Activated T-helper 1 cell treated with anti-CD3 and anti-CD28 coated beads, Interleukin-2, amount 50 U/mL, for 16 hours (primary cell): ENCODE measurements at places on chromosomes 1 and 21.

- DNase-seq, result no peak
These were observed 137.3 kb downstream of the NAV1 start for GRCh38 chr1:201676197-201676596.

DNA sequence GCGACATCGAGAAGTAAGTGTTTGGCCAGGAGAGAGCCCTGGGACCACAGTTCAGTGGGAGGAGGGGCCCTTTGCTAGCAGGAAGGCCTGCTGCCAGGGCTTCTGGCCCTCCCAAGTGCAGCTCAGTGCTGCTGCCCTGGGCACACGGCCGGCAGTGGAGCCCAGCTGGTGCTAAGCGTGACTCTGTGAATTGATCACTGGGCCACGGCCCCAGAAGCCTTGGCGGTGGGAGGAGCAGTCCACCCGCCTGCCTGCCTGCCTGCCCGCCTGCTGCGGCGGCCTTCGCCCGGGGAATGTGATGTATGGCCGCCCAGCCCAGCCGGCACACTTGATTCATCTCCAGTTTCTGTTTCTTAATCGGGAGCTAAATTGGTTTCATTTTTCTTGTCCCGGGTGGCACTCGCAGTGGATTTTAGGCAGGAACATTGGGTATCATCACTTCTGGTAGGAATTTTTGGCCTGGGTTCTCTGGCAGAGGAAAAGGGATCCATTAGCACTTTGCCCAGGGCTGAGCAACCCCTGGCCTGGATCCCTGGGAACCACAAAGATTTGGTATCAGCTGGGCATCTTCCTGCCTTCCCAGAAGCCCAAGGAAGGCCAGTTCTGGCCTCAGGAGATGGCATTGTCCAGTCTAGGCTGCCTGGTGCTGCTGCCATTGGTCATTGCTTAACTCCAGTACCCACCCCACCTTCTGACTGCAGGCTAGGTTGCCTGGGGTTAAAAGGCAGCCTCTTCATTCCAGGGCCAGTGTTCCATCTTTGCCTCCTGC, 28.6 kb downstream of the TMEM53 start:
- DNase-seq, result no peak

GRCh38 chr1:8555582-8555981, 237.7 kb downstream of the SLC45A1 start:
- no peak for DNase-seq

- no peak for DNase-seq
These were observed 7.1 kb downstream of the ITGB2 start for GRCh38 chr21:44913425-44914175.

DNA sequence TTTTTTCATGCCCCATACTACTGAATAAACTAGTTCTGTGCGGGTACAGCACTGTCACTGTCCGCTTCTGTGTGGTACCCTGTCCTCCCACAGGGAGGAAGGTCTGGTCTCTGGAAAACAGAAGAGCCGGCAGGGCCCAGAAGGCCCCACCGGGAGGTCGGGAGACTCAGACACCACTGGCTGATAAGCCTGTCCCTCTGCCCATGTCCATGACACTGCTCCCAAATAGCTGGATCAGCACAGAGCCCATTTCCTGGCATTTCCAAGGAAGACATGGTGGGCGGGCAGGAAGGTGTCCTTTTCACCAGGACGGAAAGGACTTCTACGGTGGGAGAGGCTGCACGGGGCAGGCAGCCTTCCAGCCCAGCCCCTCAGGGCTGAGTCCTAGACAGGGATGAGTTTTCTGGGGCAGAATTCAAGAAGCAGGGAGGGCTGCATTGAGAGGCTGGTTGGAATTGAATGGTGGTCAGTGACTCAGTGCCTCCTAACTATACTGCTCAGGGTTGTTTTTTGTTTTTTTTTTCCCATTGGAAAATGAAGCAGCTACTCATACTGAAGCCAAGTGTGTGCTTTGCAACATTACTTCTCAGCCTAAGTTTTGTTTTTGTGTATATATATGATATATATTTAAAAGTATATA, 7.1 kb downstream of the PSRC1 start:
- no peak for DNase-seq
